Midbrain (tissue), 1 donor: ENCODE measurements at places on chromosomes 4 and X.

- peak; percentile 9 for DNase-seq
Measured at GRCh38 chrX:8684201-8684965, 47.6 kb downstream of the ANOS1 start.

- DNase-seq: no peak
Measured at GRCh38 chr4:17309567-17310268, 202.2 kb downstream of the QDPR start.

DNA sequence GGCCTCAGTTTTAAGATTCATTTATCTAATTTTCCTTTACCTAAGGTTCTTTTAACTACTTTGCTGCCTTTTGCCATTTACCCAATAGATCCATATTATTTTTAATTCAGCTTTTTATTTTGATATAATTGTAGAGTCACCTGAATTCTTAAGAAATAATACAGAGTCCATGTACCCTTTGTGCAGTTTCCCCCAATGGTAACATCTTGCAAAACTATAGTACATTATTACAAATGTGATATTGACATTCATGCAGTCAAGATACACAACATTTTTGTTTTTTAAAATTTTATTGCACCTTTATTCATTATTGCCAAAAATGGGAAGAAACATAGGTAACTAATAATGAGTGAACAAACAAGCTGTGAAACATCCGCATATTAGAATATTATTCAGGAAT is 208.7 kb upstream of the WDFY3 start:
- no peak for DNase-seq

DNA sequence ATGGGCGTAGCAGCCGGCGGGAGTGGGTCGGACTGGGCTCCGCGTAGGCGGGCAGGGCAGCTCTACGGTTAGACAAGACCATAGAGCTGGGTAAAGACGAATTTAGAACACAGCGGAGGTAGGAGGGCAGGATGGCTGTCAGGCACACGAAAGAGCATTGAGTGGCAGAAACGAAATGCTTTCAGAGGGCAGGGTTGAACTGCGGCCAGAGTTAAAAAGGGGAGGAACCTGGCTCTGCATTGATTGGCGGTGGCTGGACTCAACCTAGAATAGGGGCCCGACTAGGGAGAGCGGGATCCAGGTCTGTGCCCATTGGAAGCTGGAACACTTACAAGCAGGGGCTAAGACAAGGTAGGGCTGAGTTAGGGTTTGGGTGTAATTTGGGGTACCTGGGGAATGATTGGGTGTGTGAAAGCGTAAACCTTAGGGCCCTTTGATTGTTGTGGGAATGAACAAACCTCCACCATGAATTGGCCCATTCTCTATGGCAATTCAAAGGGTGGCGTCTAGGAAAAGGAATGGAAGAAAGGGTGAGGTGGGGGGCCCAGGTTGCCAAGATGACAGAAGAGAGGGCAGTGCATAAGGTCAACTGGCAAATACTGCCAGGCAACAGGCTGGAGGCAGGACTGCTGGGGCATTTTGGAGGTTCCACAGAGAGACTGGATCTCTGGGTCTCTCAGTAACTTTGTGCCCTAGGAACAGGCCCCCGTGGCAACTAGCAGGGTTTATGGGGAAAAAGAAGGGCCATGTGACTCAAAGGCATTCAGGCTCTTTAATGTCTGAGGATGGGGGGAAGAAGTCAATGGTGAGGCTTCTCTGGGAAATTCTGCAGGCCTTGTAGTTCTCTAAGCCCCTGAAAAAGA is 911 bp upstream of the ELK1 start:
- peak; percentile 42 for DNase-seq

GRCh38 chrX:134006484-134007161 is 21.2 kb upstream of the GPC3 start:
- DNase-seq: no peak

DNA sequence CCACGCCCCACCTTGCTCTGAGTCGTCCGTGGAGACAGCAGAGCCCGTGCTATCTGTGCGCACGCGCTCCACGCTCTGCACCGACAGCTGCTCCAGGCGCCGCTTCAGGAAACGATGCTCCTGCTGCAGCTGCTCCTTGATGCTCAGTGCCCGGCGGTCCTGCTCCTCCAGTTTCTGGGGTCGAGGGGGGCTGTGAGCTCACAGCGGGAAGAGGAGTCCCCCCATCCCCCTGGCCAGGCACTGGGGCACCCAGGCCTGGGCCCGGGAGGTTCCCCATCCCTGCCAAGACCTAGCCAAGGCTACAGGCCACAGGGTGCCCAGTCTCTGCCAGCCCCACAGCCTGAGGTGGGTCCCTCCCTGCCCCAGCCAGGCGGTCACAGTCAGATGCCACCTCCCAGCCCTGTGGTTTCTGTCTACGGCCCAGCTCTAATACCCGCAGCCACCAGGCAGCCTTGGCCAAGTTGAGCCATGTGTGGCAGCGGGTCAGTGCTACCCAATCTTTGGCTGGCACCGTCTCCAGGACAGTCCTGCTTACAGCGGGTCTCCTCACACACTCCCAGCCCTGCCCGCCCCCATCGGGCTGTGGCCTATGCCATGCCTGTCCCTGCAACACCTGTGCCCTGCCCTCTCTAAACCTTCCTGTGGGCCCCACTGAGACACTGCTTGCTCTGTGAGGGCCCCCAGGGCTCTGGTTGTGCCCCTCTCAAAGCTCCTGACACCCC is 9.3 kb upstream of the HAUS3 start:
- DNase-seq: no peak

DNA sequence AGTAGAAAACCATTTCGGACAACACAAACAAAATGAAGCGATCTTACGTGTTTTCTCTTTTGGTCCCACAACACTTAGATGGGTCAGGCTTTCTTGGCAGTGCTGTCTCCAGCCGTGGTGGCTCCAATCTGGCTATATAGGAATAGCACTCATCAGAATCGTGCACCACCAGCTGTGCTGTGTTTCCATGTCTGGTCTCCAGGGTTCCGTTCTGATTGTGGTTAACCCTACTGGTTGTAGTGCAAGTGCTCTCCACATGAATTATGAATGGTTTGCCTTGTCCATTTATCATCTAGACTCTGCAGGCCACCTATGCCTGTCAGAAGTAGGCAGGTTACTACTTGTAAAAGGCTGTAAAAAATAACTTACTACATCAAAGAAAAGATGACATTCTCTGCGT is 536.3 kb downstream of the IQCM start:
- no peak for DNase-seq

- DNase-seq: no peak
Measured at GRCh38 chr4:136457004-136457403, 1075.3 kb downstream of the PCDH18 start.

- no peak for DNase-seq
Measured at GRCh38 chr4:36493251-36493650, 211.8 kb downstream of the DTHD1 start.

DNA sequence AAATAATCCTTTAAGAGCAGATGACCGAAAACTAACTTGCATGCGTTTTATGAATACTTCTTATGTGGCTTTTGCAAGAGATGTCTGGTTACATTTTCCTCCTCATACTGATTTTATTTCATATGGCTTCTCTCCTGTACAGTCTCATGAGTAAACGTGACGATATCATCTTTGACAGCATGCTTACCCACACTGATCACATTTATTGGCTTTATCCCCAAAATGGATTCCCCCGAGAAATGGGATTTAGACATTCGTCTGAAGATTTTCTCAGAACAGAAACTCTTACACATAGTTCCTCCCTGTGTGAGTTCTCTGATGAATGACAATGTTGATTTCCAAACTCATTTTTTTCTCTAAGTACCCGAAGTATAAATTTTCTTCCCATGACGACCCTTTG is 939.7 kb upstream of the LCORL start:
- DNase-seq: no peak

GRCh38 chr4:183256756-183257385 is 63.2 kb downstream of the CLDN22 start:
- peak; percentile 23 for DNase-seq

DNA sequence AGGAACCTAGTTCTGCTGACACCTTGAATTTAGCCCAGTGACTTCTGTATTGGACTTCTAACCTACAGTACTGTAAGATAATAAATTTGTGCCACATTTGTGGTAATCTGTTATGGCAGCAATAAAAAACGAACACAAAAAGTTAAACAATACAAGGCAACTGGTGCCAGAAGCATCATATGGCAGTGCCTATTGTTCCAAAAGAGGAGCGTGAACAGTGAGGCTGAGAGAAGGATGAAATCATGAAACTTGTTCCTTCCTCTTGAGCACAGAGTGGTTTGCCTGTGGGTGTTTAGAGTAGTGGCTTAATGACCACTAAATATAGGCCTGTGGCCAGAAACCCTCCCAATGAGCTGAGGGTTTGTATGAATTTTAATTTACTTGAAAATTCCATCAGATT is 69.7 kb upstream of the PGRMC2 start:
- DNase-seq: no peak

- no peak for DNase-seq
Measured at GRCh38 chrX:44675362-44676024, 132.8 kb upstream of the FUNDC1 start.

GRCh38 chrX:153476666-153477363 is 6.4 kb upstream of the HAUS7 start:
- peak; percentile 4 for DNase-seq

DNA sequence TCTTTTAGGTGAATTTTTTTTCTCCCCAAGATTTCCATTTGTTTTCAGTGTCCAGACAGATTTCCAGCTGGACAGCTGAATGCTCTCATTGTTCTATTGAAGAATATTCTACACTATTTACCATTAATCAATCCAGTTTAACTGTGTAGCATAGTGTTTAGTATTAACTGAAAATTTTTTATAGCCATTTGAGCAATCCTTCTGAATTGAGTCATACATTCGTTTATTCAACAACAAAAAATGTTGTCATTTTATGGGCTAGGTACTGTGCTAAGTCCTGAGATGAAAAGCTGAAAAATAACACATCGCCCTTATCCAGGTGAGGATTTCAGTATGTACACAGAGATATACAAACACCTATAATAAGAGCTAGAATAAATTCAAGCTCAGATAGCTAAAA is 223.3 kb downstream of the COL25A1 start:
- DNase-seq: no peak

GRCh38 chr4:89253311-89253710 is 54.3 kb downstream of the GPRIN3 start:
- DNase-seq: no peak

GRCh38 chrX:35104626-35105025 is 162.0 kb downstream of the FAM47B start:
- no peak for DNase-seq

- no peak for DNase-seq
Measured at GRCh38 chr4:57147335-57148060, 37.3 kb upstream of the IGFBP7 start.
